H9 (cell line): ENCODE measurements at places on chromosomes 7 and 10. TPM values are rescaled to one million over a fixed set of nuclear protein-coding genes. Genes with fewer than 3 reads are reported as not detected.

GRCh38 chr7:5012985-5013384 is 32.7 kb upstream of the RBAK start:
- H3K27me3 ChIP-seq: no peaks in the 10 kb centered on the region
- peaks cover 24% of the 10 kb centered on the region for H3K36me3 ChIP-seq
- H3K4me1 ChIP-seq: no peaks in the 10 kb centered on the region
- DNase-seq: no peak
- H3K4me3 ChIP-seq: no peak overlapping the region

- DNase-seq: no peak
- peaks cover 7% of the 10 kb centered on the region; the same call in 1 of the 2 replicates for H3K36me3 ChIP-seq
- H3K4me3 ChIP-seq: no peak overlapping the region
- H3K27ac ChIP-seq: no peak overlapping the region
- H3K27me3 ChIP-seq: no peaks in the 10 kb centered on the region
- no peaks in the 10 kb centered on the region for H3K4me1 ChIP-seq
These were observed 16.3 kb downstream of the MTPN start for GRCh38 chr7:135960709-135961451.

- H3K27me3 ChIP-seq: no peaks in the 10 kb centered on the region
- no peak for DNase-seq
- H3K36me3 ChIP-seq: peaks cover 2% of the 10 kb centered on the region; the same call in 1 of the 2 replicates
- no peak overlapping the region for H3K27ac ChIP-seq
- H3K4me1 ChIP-seq: no peaks in the 10 kb centered on the region; the same call in 1 of the 2 replicates
These were observed 10.3 kb upstream of the IFIT1B start for GRCh38 chr10:89367529-89367928.

- no peaks in the 10 kb centered on the region for H3K36me3 ChIP-seq
- no peak for DNase-seq
- H3K27me3 ChIP-seq: no peaks in the 10 kb centered on the region
- no peak overlapping the region for H3K4me3 ChIP-seq
These were observed 58.8 kb upstream of the FHIP2A start for GRCh38 chr10:114762811-114763210.

DNA sequence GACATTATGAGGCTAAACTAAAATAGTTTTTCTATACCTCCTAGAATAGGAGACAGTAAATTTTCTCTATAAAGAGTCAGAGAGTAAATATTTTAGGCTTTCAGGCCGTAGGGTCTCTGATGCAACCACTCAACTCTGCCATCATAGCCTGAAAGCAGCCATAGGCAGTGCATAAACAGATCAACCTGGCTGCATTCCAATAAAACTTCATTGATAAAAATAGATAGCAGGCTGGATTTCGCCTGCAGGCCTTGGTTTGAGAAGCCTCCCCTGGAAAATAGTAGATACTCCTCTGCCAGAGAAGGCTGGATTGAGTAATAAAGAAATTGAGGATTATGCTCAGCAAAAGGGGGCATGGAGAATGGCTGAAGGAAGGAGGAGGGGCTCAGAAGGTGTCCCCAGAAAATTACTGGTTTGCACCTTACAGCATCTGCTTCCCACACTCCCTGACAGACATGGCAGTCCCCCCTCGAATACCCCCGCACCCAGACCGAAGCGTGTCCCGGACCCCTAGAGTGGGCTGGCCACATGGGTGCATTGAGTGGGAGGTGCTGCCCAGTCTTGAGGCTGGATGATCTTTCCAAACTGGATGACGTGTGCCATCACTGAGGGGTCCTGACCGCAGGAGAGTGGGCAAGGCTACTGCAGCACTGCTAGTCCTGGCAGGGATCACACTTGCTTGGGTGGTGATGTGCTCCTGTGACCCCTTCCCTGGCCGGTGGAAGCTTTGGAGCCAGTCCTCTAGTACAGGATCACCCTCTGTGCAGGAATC is 126.6 kb downstream of the PTPN20 start:
- no peak for DNase-seq
- no peaks in the 10 kb centered on the region for H3K27me3 ChIP-seq
- no peak overlapping the region for H3K4me3 ChIP-seq
- H3K4me1 ChIP-seq: no peaks in the 10 kb centered on the region

- no peaks in the 10 kb centered on the region for H3K36me3 ChIP-seq
- no peak overlapping the region for H3K4me3 ChIP-seq
- H3K4me1 ChIP-seq: 0 out of 2 replicates have a peak, but pooled peaks cover 4% of the 10 kb centered on the region
- DNase-seq: no peak
- no peak overlapping the region for H3K27ac ChIP-seq
These were observed 351.6 kb upstream of the ZMIZ1 start for GRCh38 chr10:78717200-78717599.

GRCh38 chr7:133423618-133424017 is 170.7 kb downstream of the EXOC4 start:
- no peaks in the 10 kb centered on the region for H3K27me3 ChIP-seq
- H3K36me3 ChIP-seq: peaks cover 18% of the 10 kb centered on the region
- no peak overlapping the region for H3K27ac ChIP-seq

MSMB gene
- total RNA-seq: not detected in 2 replicates
